Activated B cell treated with CpG ODN at 0.5 μM for 24 hours (primary cell): ENCODE measurements at places on chromosomes 2 and 18.

- DNase-seq, result no peak
Measured at GRCh38 chr2:120826260-120826648, 90.6 kb downstream of the GLI2 start.

DNA sequence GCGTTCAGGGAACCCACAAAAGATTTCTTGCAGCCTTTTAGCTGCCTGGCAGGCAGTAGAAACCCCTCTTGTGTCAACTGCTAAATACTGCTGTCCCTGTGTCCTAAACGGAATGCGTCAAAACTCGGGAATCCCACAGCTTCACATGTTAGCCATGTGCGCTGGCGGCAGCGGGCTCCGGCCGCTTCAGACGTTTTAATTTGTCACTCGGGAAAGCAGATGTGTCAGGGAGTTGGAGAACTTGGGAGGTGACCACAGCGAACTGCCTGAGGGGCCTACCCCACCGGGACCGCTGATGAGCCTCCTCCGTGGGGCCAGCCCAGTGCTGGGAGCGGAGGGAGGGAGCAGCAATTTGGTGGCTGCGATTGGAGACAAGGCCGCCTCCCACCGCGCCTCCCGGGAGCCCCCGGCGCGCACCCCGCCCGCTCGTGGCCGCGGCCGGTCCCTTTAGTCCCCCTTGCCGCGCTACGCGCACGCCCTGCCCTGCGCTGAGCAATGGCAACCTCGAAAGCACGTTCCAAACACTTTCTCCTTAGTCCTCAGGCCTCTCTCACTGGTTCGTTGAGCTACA lies 146.1 kb upstream of the SATB2 start:
- DNase-seq, result no peak

GRCh38 chr2:1588051-1588977 lies 156.0 kb downstream of the PXDN start:
- DNase-seq, result no peak

DNA sequence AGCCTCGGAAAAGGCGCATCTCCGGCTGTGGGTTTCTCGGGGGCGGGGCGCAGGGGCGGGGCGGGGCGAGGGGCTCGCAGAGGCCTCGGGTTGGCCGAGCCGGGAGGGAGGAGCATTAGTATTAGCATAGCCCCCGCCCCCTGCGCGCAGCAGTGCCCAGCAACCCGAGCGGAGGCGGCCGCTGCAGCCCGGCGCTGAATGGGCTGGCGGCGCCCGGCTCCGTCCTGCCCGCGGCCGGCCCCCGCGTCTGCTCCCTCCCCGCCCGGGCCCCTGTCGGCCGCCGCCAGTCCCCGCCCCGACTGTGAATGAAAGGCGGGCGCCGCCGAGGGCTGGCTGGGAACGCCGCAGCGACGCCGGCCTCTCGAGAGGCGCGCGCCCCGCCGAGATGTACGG lies at the start of gene EFR3B:
Gene EFR3B, plus strand, starts transcription at position 149 of the 393 bp plus-strand sequence. Its CDS starts 237 bp downstream, at position 386.
- DNase-seq, result peak; percentile 84

- DNase-seq, result no peak
Measured at GRCh38 chr2:172429301-172429968, 2.0 kb downstream of the ITGA6 start.

GRCh38 chr2:189797902-189798301 lies 13.7 kb downstream of the PMS1 start:
- DNase-seq, result no peak

DNA sequence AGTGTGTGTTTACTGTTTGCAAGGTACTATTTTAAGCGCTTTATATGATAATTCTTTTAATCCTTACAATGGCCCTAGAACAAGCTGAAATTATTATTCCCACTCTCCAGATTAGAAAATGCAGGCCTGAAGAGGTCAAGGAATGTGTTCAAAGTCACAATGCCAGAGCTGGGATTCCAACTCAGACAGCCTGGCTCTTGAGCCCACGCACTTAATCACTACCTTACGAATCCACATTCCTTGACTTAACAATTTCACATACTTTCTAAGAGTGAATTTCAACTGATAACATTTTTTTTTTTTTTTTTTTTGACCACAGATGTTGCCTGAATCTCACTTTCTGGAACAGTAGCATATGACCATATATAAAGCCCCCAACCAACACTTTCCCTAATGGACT lies 400.3 kb downstream of the NCKAP5 start:
- DNase-seq, result no peak

- no peak for DNase-seq
Measured at GRCh38 chr2:200131307-200131706, 175.2 kb upstream of the SPATS2L start.

DNA sequence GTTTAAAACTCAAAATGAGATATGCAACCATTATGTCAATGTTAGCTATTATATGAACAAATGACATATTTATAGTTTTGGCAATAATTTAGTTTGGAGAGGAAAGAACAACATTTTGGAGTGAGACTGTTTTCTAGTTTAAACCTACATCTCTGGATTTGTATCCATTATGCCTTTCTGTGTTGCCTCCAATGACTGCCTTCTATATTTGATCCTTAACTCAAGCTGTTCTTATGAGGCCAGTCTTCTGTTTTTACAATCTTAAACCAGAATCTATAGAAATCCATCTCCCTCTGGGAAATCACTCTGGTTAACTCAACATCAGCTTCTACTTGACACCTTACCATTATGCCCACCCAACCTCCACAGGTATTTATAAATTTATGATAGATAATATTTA lies 67.5 kb downstream of the ZNF385B start:
- DNase-seq, result no peak

DNA sequence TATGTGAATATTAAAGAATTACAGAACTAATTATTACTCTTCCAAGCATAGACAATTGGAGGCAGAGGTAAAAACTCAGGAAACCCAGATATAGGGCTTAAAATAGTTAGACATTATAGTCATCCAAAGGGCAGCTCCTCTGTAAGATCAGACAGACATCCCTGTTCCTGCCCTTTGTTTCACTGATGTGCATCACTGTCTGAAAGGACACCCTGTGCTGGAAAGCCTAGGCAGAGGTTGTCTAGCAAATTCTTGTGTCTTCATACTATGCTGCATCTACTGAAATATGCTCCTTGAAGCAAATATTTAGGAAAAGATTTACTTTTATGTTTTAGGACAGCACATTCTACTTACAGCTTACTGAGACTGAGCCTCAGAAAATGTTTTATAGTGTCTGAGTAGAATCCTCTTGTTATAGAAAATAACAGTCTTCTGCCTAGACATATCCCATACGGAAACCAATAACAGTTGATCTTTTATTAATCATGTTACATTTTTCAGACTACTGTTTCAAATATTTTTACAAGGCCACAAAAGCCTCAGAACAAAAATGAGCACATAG lies 977.3 kb upstream of the CDH2 start:
- no peak for DNase-seq

DNA sequence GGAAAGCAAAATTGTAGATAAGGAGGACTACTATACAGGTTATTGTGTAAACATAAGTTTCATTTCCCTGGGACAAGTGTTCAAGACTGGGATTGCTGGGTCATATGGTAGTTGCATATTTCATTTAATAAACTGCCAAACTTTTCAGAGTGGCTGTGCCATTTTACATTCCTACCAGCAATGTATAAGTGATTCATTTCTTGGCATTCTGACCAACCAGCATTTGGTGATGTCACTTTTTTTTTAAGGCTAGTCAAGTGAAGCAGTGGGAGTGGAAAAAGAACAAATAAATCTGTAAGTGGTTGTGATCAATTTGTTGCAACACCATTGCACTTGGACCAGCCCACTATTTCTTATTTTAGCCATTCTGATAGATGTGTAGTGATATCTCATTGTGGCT lies 5.2 kb upstream of the CHCHD5 start:
- DNase-seq, result no peak

DNA sequence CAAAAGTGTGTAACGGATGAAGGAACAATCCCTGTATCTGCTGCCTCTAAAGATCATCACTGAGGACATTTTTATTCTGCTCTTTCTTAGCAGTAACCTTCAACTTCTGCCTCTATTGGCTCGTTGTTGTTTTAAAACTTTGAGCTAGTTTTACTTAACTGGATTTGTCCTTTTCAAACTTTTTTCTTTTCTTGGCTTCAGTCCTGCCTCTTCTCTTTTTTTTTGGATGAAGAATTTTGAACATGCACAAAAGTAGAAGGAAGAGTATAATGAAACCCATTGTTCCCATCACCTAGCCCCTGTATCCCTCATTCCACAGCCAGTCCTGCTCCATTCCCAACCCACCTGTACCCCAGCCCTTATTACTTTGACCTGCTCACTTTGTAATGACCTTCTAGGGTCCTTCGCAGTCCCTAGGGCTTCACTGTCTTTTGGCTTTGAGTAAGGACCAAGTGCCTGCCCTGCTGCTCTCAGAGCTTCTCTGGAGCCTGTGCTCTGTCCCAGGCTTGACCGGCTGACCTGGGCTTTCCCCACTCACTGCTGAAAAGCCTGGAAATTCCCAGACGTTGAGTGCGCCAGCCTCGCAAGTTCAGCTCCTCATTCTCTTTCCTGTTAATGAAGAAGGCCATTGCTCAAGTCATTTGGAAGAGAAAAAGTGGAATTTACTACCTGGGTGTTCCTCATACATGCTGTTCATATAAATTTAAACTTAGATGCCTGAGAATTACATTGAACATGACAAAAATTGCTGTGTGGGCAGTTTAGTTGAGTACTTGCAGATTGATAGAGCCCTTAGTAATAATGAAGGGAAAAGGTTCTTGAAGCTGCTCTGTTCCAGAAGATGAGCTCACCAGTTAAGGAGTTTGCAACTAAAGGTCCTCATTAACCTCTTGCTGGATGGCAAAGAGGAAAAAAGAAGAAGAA lies 149.3 kb upstream of the ALPP start:
- no peak for DNase-seq

- no peak for DNase-seq
Measured at GRCh38 chr2:54176577-54176976, 61.2 kb downstream of the ACYP2 start.

GRCh38 chr2:152627351-152627957 lies 89.8 kb downstream of the PRPF40A start:
- DNase-seq, result no peak

DNA sequence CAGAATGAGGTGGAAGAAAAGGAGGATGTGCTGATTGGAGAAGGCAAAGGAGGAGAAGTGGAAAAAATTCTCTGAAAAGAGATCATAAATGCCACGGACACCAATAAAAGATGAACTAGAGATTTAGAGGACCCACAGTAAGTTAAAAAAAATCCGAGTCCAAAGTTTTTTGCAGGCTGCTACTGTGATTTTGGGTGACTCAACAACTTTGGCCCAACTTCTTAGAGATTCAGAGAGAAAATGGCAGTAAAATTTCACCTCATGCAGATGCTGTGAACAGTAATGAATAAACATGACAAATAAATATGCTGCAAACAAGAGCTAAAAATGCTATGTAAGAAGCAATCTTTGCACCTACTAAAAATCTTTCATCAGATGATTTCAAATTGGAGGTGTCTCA lies 176.9 kb upstream of the SESTD1 start:
- no peak for DNase-seq

- DNase-seq, result no peak
Measured at GRCh38 chr2:6934758-6935651, 17.8 kb downstream of the RNF144A start.

GRCh38 chr2:224764565-224765236 lies 48.5 kb upstream of the CCDC195 start:
- DNase-seq, result no peak

DNA sequence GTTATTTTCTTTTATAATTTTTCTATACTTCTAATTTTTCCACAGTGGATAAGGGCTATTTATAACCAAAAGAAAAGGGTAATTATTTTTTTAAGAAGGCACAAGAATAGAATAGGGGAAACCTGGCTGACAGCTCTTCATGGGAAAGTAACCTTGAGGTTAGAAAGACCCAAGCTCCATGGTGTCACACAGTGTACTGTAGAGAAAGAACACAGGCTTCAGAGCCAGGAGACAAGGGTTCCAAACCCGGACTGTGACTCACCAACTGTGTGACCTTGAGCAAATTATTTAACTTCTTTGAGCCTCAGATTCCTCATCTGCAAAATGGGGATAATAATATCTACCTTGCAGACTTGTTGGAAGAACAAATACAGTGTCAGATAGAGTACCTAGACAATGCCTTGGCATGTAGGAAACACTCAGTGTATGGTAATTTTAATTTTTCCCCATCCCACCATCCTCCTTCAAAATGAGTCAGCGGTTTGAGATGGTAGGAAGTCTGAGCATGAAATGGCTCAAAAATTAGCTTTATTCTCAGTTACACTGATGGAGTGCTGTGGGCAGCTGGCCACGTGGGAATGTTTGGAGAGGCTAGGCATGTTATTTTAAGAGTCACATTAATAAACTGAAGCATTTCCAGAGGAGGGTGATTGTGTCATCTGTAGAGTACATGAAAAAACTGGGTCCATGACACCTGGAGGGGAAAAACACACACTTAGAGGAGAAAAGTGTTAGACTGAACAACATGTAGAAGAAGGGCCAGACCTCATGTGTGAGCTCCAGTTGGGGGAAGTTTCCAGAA lies 36.7 kb downstream of the TMEM37 start:
- DNase-seq, result no peak

GRCh38 chr18:51543658-51544155 lies 346.2 kb upstream of the MEX3C start:
- DNase-seq, result no peak

DNA sequence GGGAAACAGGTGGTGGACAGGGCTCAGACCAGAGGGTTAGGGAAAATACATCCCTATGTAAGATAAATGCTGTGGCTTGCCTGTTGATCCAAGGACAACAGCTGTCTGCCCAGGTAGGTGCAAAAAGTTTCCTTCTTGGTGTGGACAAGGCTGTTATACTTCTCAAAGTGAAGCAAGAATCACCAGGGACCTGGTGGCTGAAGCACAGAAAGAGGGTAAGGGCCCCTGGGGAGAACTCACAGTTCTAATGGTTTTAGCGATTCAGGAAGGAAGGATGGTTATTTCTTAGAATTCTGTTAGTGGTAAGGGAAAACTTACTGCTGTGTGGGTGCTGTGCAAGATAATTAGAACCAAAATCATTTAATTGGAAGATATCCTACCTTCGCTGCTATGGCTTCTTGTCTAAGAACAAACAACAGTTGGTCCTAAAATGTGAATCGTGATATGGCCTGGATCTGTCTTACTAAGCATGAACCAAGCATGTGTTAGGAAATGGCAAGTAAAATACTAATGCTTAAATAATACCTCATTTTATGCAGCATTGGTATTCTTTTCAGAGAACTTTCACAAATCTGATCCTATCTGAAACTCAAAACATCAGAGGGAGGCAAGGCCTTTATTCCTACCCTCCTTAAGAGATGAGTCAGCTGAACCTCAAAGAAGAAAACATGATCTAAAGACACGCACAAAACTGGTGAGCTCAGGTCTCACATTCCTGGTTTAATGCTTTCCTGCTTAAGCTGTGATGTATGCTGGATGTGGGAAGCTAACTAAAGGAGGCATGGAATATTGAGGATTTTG lies 159.2 kb upstream of the THUMPD2 start:
- DNase-seq, result no peak
